ENCODE measurements at places on chromosomes 4 and X.
A peak's percentile ranks its signal among the peaks of the same experiment; 100 is the strongest.

DNA sequence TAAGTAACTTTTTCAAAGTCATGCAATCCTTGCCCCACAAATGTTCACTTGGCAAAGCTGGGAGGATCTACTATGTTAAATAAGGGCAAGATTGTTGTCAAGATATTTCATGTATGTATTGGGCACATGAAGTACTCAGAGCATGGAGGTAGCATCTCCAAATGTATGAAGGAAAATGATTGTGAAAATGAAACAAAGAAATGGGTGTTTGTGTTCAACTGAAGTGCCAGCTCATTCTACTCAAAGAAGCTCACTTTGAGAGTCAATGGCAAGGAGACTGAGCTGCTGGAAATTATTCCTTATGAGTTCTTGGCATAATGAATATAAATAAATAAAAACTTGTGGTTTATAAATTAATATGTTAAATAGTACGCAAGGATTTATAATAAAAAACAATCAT lies 124.5 kb upstream of the ARSJ start:
- DNase-seq = no peak

DNA sequence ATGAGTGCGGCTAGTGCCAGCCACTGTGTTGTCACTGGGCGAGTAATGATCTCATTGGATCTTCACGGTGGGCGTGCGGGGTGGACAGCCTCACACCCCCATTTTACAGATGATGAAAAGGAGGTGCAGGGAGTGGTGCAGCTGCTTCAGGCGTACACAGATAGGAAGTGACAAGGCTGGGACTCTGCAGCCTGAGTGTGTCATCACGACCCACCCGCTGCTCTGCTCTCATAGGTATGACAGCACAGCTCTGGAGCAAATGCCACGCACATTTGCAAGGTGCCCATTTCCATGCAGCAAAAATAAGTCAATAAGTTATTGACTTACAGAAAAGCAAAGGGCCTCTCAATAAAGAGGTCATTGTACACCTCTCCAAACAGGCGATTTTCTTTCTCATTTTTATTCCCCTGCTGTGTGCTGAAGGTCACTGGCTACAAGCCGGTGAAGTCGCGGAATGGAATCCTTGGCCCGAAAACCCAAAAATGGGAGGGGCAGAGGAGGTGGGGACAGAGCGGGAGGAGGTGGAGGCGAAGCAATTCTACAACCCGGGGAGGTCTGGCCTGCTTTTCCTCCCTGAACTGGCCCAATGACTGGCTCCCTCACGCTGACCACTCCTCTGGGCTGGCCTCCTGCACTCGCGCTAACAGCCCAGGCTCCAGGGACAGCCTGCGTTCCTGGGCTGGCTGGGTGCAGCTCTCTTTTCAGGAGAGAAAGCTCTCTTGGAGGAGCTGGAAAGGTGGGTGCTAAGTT lies at the start of gene SOD3:
Gene SOD3 (plus strand): TSS at position 658 of the 750 bp plus-strand sequence. CDS start 3,949 bp downstream, outside the sequence.
- DNase-seq = peak; percentile 67

DNA sequence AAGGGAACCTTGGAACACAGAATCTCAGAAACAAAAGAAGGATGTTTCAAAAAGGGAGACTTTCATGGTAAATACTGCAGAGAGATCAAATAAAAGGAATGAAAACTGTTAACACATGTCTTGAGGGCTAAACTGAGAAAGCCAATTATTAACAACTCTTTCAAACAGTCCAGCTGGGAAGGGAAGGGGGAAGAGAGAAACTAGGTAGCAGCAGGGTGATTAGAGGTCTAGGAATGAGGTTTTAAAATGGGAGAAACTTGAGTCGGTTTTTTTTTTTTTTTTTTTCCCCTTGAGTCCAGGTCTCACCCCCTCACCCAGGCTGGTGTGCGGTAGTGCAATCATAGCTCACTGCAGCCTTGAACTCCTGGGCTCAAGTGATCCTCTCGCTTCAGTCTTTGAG lies 4.3 kb downstream of the BCLAF3 start:
- no peak for DNase-seq

DNA sequence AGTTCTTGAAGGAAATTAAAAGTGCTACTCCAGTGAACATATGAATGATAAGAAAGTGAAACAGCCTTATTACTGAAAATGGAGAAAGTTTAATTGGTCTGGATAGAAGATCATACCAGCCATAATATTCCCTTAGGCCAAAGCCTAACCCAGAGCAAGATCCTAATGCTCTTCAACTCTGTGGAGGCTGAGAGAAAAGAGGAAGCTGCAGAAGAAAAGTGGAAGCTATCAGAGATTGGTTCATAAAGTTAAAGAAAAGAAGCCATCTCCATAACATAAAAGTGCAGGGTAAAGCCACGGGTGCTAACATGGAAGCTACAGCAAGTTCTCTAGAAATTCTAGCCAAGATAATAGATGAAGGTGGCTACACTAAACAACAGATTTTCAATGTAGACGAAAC lies 85.5 kb upstream of the ATOH1 start:
- no peak for DNase-seq

DNA sequence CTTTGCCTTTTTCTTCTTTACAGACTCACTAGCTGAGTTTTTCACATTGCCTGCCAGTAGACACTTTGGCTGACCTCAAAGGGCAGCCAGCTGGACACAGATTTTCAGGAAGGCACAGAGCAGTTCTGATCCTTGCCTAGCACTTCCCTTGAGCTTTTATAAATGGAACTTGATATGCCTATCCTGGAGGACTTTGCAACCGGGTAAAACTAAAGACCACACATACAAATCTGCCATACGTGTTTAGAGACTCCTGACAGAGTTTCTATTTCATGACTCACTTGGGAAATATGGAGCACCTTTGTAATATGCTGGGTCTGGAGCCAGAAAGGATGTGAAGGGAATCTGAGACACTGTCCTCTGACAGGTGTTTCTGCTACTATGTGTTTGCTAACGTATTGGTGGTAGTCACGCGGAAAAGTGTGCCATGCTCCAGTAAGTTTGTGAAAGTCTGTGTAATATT lies 56.7 kb upstream of the RASSF6 start:
- no peak for DNase-seq

DNA sequence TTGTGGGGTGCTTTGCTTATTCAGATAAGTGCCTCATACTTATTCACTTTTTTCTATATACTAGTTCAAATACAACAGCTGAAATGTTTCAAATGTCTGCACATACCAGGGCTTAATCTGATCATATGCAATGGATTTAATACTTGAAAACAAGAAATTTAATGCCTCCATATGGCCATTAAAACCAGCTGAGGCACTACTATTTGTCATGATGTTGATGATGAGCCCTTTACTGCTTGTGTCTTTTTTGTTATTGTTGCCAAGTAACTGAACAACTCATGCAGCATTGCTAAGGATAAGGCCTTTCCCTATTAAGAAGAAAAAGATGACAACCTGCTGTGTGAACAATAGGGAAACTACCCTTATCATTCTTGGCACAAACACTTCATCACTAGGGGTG lies 52.5 kb downstream of the MAGEB10 start:
- no peak for DNase-seq

DNA sequence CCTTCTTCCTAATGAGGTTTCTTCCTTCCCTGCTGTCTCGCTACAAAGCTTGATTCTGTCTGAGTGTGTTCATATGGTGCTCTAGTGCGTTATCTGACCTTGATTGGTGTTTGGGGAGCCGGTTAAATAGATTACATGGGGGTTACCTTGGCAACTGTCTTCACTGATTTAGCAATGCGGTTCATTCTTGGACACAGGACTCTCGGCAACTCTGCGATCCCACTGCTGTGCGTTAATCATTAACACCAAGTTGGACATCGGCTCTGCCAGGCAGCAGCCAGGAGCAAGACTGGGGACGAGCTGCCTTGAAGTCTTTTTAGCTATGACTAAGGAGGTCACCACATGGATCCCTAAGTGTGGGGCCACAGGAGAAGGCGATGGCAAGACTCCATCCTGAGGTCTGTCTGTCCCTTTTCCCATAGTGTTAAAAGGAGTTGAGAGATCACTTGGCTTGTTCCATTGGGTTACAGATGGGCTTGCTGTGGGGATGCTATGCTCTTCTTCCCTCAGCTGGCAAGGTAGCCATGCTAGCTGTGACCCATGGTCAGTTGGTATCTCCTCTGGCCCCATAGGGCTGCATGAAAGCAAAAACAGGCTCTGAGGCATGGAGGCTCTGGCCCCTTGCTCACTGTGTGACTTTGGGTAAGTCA lies 93.4 kb upstream of the MAMLD1 start:
- no peak for DNase-seq

DNA sequence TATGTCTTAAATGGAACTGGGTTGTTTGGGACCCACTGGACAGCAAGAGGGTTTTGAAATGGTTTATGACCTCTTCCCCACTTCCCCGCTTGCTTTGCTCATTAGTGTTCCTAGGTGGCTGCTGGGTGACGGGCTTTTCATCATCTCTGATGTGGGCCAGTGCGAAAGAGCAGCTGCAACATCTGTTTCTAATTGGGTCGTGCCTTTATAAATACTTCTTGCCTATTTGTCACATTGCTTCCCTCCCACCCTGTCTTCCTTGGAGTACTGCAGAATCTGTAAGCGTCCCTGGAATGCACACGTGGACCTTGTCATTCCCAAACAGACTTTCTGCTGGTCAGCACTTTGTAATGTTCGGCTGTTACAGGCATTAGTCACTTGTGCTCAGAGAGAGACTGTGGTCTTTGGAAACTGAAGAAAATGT lies 35.2 kb downstream of the SEPTIN11 start:
- no peak for DNase-seq

DNA sequence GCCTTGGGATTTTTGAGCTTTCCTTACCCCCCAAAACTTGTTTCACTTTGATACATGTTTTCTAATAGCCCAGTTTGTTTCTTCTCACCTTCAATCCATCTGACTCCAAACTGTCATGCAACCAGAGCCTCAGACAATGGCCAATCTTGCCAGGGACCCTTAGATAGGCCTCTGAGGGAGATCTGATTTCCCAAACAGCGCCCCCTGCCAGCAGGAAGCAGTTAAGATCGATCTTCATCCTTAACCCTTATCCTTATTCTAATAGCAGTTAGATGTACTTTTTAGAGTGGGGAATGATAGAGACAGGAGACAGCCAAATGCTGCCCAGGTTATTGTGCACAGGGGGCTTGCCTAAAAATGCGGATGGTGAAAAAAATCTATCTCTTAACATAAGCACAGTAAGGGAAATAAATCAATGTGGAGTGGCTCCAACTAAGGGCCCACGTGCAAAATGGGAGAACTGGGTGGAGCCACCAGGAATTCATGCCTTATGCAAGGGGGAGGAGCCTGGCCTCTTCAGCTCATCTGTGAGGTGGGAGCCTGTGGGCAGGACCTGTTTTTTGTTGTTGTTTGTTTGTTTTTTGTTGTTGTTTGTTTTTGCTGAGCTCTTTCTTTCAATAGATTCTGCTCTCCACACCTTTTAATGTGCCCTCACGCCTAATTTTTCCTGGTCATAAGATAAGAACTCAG lies 833.6 kb upstream of the AGA start:
- DNase-seq = no peak

GRCh38 chr4:122005064-122005755 lies 53.4 kb upstream of the TRPC3 start:
- DNase-seq = no peak

DNA sequence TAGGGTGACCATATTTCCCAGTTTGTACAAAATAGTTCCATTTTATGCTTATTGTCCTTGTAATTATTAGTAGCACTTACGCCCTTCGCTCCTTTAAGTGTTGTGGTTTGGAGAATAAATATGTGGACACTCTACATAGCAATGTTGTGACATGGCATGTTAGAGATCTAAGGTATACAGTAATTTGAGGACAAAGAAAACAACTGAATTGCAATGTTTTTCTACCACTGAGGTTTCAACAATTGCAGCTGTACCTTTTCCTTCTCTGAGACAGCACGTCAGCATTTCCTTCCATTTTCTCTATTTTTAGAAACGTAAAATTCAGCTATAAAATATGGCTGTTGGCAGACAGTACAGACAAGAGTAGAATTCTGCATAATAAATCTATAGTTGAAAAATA lies 323.1 kb downstream of the MAPK10 start:
- no peak for DNase-seq

GRCh38 chr4:175422331-175422730 lies 389.7 kb downstream of the GPM6A start:
- DNase-seq = no peak

DNA sequence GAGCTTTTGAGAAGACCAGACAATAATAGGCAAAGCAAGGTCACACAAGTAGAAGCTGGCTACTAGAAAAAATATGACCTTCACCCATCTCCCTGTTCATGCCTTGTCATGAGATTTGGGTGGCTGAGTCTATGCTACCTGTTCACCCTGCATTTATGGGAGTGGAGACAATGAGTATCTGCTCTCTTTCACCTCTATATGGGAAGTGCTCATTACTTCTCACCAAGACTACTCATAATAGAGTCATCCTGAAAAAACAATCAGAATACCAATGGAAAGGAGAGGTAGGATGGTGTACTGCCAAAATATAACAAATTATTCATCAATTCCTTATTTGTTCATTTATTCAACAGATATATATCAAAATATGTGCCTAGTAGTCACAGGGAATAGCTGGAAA lies 921.8 kb upstream of the INTU start:
- no peak for DNase-seq

DNA sequence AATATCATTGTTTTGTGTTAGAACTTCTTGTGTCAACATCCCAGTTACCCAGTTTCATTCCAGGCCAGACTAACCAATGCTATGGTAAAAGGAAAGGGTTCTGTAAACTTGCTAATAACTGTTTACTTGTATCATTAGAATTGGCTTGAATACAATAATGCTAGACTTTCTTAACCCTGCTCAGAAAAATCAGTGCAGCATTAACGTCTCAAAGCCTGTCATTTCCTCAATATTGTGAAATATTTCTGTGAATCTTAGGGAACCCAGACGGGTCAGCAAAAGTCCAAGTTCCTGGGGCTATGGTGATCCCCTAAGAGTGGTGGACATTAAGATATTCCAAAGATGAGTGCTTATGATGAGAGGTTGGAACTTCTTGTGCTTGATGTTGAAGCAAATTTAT lies 541.2 kb upstream of the MAGEB18 start:
- DNase-seq = no peak

- no peak for DNase-seq
Observed at GRCh38 chr4:12118651-12119213, 690.0 kb upstream of the HS3ST1 start.

DNA sequence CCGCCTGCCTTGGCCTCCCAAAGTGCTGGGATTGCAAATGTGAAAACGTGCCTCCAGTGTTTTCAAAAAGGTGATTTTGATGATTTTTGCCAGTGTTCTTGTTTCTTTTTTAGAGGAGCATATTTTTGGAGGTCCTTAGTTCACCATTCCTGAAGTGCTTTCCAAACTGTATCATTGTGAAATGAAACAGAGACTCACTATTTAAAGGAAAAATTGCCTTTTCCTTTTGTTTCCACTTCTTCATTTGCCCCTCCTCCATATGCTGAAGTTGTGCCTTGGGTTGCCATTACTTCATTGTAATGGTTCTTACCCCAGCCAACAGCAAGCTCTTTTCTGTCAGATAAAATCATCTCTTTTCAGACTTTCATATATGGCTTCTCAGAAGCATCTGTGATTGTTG lies 164.4 kb downstream of the FNIP2 start:
- no peak for DNase-seq

Data from NT2/D1 (cell line).